ENCODE measurements at places on chromosomes 7 and 10.

GRCh38 chr10:108544500-108545120 lies 1378.7 kb downstream of the XPNPEP1 start:
- DNase-seq: peak; percentile 16

DNA sequence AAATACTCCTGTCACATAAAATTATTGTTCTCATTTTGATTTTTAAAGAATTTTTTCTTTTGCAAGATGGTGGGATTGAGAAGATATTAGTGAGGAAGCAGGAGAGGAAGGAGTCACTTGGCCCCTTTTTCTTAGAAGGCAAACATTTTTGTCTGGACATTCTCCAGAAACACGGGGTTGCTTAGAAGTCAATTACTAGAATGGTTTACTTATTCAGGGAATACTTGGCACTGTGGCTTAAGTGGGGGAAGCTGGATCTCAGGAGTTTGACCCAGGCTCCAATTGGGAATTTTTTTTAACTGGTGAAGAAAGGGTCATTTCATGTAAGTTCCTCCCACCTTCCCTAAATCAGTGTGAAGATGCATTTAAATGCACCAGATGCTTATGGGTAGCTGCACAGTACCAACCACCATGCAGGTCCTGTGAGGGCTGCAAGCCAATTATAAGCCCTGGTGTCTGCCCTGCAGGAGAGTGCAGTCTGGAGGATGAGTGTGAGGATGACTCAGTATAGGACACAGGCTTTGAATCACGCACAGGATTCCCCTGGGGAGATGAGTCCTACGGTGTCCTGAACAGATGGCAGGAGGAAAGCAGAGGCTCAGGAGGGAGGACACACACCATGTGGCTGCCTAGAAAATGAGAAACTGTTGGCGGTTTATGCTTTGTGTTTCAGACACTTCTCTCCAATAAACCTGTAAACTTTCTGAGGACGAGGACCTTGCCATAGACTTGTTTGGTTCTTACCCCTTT lies 299.1 kb downstream of the PLXNA4 start:
- DNase-seq: peak; percentile 53

DNA sequence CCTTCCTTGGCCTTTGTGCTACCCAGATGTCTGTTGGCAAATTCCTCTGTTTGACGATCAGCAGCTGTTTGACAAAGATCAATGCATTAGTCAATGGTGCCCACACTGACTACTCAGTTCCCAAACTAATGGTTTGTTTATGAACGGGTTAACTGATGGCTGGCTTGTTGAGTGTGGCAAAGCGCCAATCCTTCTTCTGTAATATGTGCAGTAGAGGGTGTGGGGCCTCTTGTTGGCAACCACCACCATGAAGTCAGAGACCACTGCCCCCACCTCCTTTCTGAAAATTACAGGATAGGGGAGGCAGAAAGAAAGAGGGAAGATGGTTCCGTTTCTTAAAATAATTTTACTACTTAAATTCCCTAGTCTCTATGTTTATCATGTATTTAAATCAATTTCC lies 2.6 kb upstream of the PLCE1 start:
- DNase-seq: no peak

- DNase-seq: peak; percentile 78
These were observed 192.3 kb downstream of the REEP3 start for GRCh38 chr10:63713191-63714144.

- no peak for DNase-seq
These were observed 182.2 kb downstream of the FGFR2 start for GRCh38 chr10:121416071-121416470.

Measured in fibroblast of skin of left quadriceps (primary cell).